ENCODE measurements at places on chromosomes 1 and 21.

GRCh38 chr1:227938276-227938675 is 9.5 kb downstream of the WNT9A start:
- DNase-seq: no peak

GRCh38 chr1:183753464-183753891 is 51.4 kb upstream of the RGL1 start:
- DNase-seq: no peak

GRCh38 chr1:56216218-56216617 is 363.1 kb downstream of the PLPP3 start:
- no peak for DNase-seq

GRCh38 chr21:29771491-29772066 is 168.2 kb downstream of the GRIK1 start:
- DNase-seq: no peak

DNA sequence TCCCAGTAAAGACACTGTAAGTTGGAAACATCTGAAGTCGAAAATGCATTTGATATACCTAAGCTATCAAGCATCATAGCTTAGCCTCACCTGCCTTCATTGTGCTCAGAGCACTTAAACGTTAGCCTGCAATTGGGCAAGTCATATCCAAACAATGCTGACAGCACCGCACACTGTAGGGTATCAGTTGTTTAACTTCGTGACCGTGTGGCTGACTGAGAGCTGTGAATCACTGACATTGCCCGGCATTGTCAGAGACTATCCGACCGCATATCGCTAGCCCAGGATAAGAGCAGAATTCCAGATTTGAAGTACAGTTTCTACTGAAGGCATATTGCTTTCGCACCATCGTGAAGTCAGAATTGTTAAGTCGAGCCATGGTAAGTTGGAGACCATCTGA is 41.5 kb downstream of the GALNT2 start:
- no peak for DNase-seq

DNA sequence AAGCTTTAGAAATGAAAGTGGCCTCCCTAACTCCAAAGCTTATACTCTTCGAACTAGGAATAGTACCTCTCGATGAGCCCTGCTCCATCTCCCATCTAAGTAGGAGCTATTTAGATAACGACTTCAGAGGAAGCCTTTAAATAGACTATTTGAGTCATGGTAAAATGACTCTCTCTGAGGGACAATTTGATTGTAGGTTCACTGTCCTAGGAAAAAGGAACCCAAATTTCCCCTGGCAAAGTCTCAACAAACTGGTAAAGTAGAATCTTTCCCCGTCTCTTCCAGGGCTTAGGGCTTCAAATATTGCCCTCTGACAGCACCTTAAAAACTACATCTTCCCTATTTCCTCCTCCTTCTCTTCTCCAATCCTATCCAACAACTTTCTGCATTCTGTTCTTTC is 2.0 kb upstream of the FCER1A start:
- no peak for DNase-seq

DNA sequence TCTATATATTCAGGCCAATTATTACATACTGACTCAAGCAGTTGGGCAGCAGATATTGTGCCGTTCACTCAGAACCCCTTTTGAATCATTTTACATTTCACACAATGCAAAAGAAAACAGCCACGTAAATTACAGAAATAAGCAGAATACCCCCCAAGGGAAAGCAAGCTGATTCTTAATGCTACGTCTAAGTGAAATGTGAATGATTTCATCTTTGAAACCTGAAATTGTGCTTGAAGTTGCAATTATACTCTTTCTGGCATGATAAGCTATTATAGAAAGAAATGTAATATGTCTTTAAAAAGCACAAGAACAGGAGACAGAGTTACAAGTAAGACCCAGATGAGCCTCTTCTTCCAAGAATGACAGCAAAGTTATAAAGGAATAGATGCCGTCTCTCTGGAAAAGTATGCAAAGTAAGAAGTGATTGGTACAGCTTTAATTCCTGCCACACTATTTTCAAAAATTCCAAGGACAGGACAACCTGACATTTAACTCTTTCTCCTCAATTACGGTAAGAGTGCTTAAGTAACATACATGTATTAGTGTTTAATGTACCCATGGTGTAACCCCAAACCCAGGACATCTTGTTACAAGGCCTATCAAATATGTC is 891.5 kb upstream of the ADGRL2 start:
- no peak for DNase-seq

GRCh38 chr21:46675595-46676280 is 40.3 kb downstream of the PRMT2 start:
- DNase-seq: no peak

DNA sequence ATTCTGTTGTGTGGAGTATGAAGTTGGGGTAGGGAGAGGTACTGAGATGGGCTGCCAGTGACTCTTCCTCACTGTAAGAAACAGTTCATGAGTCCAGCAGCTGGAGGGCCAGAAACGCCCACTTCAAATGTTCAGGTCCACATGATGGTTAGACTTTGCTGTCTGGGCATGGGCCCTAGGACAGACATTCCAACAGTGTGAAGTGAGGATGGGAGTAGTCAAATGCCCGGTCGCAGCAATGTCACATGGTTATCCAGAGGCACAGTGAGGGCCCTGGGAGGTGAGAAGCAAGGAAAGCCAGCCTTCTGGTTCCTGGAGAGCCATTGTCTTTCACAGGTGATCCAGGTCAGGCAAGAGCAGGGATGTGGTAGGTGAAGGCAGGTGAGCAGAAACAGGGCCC is 304.4 kb downstream of the HHAT start:
- DNase-seq: no peak

GRCh38 chr1:4755864-4756504 is 101.6 kb downstream of the AJAP1 start:
- no peak for DNase-seq

- DNase-seq: no peak
These were observed 44.1 kb upstream of the DNAJC6 start for GRCh38 chr1:65265296-65265650.

DNA sequence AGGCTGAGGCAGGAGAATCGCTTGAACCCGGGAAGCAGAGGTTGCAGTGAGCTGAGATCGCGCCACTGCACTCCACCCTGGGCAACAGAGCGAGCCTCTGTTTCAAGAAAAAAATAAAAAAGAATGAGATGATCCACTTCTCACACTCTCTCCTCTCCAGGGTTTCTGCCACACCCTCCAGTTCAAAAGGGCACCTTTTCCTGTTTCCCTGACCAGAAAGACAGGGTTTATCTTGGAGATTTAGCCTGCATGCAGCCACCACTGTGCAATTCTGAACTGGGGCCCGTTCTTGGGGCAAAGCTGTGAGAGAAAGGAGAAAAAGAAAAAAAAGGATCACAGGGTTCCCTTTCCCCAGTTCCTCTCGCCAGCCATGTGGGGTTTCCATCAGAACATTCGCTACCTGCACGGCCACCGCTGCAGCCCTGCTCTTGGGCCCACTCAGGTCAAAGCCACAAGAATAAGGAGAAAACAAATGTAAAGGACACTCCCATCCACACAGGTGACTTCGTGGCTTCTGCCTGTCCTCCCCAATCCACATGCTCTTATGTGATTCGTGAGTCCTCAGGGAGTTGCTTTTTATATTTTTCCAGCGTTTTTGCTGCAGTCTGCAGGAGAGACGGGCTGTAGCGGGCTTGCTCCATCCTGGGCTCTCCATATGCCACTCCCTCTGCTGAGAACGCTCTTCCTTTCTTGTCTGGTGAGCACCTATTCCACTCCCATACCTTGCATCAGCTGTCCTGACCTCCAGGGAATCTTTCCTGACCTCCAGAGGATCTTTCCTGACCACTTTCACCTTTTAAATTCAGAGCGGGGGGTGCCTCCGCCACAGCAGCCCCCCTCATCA is 26.4 kb downstream of the GNG4 start:
- no peak for DNase-seq

DNA sequence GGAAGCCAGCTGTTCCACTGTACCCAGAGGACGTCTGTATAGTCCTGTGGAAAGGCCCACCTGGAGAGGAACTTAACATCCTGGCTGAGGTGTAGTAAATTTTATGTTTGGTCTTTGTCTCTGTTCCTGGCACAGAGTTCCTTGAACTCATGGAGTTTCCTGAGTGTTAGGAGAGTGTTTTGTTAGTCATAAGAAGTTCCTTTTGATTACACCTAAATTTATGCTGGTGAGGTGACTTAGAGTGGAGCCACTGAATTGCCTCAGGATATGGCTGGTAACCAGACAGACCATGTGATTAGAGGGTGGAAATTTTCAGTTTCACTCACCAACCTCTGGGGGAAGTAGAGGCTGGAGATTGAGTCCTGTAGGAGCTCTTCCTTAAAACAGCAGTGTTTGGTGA is 57.9 kb downstream of the RASAL2 start:
- no peak for DNase-seq

DNA sequence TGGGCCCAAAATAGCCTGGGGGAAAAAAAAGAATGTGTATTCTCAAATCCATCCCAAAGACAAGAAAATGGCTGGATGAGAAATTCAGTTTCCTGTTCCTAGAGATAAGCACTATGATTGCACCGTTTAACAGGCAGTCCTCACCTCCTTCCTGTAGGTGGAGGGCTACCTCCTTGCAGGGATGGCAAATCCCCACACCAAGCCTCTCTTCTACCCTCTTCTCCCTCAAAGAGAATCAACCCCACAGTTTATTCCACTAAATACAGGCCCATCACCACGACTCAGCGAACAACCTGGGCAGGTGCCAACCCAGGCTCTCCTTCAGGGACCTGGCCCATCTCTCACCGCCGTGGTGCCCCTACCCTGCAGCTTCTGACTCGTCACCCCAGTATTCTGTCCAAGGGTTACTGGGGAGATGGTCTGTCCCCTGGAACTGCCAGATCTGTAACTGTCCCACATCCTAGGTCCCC is 3.4 kb upstream of the CHD5 start:
- no peak for DNase-seq

DNA sequence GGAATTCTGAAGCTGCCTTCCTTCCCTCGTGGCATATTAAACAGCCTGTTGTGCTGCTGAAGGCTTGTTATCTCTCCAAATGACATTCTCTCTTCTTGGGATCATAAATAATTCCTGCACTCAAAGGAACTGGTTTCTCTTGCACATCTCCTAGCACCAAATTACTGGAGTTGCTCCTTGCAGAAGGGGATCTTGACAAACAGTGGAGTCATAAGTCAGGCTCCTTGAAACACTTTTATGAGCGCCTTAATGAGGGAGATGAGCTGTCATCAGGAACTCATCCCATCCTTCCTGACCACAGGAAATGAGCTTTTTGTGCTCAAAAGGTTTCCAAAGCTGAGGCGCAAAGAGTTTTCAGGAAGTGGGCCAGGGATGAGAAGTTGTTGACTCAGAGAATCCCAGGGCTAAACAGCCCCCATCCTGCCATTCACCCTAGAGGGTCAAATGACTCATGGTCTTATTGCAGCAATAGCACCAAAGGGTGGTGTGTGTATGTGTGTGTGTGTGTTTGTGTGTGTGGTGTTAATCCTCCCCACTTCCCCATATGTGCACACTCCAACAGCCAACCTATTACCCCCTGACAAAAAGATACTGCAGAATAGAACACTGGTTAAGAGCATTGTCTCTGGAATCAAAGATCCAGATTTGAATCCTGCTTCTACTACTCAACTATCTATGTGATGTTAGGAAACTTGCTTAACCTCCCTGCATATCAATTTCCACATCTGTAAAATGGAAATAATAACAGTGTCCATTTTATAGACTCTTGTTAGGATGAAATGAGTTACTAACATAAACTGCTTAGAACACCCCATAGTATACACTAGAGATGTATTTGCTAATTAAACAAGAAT is 2.8 kb upstream of the PHC2 start:
- DNase-seq: peak; percentile 67

- DNase-seq: no peak
These were observed 124.9 kb upstream of the BACE2 start for GRCh38 chr21:41043014-41043413.

DNA sequence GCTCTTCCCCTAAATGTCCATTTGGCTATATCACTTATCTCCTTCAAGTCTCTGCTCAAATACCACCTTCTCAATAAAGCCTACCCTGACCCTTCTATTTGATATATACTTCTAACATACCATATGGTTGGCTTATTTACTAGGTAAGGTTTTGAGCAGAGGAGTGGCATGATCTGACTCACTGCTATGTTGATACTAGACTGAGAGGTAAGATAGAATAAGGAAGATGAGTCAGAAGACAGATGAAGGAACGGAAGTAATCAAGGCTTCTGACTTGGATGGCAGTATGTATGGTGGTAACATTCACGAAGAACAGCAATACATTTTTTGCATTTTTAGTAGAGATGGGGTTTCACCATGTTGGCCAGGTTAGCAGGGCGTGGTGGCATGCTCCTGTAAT is 4.8 kb upstream of the HRNR start:
- no peak for DNase-seq

DNA sequence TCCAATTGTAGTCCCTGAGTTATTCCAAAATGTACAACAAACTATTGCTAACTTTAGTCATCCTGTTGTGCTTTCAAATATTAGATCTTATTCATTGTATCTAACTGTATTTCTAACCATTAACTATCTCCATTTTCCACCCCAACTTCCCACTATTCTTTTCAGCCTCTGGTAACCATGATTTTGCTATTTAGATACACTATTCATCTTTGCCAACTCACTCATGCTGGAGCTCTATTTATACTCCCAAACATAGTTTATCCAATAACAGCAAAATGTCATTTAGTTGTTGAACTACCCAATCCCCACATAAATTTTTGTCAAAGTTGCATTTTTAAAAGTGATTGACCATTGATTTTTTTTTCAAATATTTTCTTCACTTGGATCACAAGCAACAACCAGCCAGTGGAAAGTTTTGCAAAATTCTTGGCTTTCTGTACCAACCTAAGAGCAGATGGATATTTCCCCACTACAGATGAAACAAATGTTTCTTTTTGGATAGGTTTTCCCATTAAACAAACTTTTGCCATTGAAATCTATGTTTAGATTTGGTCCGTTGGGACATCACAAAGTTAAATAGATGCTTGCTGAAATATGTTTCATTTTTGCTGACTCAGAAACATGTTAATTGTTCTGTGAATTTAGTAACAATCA is 866.0 kb downstream of the LTN1 start:
- DNase-seq: no peak

- no peak for DNase-seq
These were observed 57.8 kb downstream of the KCNJ15 start for GRCh38 chr21:38314558-38314957.

GRCh38 chr1:100253552-100253951 is 3.9 kb upstream of the DBT start:
- DNase-seq: no peak
